ENCODE measurements at places on chromosomes 2 and 18.

DNA sequence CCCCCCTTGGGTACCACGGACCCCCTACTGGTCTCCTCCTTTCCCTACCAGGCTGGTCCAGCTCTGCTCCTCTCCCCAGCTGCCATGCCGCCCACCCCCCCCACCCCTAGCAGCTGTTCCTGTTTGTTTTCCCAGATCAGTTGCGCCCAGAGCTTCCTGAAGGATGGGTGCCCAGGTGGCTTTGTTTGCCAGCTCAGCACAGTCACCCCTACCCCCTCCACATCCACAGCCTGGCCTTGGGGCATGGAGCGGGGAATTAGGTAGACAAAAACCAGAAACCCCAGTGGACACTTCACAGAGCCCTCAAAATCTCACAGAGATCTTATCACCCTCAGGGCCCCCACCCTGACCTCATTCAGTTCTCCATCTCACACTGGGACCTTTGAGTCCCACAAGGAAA, 3.7 kb upstream of the CRYBA2 start:
- no peak for DNase-seq

- DNase-seq: no peak
These were observed 117.9 kb upstream of the SALL3 start for GRCh38 chr18:78861706-78862105.

DNA sequence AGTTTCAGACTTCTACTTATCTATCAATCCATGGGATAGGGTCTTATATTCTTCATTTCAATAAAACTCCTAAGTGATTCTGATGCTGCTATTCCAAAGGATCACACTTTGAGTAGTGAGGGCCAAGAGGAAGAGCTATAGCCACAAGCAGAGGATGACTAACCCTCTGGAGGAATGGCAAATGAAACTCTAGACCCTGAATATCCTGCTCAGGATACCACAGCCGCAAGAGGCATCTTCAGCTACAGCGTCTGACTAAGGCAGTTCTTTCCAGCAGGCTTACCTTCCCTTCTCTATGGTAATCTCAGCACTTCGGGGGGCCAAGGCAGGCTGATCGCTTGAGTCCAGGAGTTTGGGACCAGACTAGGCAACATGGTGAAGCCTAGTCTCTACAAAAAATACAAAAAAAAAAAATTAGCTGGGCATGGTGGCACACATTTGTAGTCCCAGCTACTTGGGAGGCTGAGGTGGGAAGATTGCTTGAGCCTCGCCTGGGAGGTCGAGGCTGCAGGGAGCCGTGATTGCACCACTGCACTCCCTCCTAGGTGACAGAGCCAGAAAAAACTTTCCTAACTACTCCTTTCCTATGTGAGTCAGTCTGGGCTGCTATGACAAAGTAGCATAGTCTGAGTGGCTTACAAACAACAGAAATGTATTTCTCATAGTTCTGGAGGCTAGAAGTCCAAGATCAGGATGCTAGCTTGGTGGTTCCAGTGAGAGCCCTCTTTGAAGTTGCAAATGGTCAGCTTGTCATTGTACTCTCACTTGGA, 371.9 kb downstream of the IRS1 start:
- DNase-seq: no peak

- DNase-seq: no peak
These were observed 387.6 kb downstream of the DCDC2C start for GRCh38 chr2:4090668-4091630.

DNA sequence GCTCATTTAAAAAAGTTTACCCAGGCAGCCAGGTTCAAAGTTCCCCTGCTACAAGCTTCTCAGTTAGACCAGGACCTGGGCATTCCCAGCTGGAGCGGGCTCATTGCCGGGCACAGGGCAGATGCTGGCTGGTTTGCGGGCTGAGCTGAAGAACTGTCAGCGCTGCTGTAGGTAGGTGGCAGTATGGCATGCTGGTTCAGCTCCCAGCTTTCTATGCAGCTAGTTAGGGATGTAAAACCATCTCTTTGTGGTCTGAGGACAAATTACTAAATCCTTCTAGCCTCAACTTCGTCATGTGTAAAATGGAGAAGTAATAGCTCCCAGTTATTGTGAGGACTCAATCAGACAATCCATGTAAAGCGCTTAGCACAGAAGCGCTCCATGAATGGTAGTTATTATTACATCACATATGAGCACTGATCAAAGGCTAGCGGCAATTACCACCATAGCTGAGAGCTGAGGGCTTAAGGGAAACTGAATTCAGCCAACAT, 2.4 kb upstream of the LDLRAD4 start:
- peak; percentile 66 for DNase-seq

- no peak for DNase-seq
These were observed 2.7 kb upstream of the HSBP1L1 start for GRCh38 chr18:79961527-79962291.

GRCh38 chr2:156481312-156481711, 45.1 kb downstream of the GPD2 start:
- no peak for DNase-seq

DNA sequence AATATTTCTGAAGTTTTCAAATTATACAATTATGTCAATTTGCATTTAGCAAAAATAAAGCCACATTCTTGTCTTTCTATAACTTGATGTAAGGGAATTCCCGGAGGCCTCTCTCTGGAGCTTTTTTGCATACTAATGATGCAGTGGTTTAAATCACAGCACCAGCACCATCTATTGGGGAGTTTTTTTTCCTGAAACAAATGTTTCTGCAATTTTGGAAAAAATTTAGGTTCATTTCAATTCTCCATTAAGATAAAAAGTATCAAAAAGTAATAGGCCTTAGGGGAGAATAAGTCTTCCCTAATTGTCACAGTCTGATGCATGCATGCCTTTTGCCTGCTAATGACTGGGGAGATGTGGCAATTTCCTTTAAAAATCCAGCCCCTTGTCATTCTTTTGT, 13.5 kb downstream of the CBLN2 start:
- DNase-seq: peak; percentile 56

GRCh38 chr18:24181806-24182205, 42.9 kb downstream of the CABYR start:
- DNase-seq: no peak

DNA sequence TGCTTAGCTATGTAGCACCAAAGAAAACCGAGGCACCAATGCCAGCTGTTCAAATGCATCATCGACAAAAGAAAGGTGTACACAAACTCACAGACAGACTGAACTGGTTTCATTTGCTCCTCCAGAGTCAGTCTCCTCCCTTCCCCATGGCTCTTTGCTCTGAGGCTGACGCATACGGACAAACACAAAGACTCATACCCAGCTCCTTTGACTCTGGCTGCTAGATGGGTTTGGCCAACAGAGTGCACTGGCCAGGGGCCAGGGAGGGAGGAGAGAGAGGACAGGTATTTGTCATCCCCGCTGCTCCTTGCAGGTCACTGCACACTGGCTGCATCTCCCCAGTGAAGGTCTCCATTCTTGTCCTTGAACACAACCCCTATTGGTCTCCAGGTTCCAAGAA, 40.7 kb downstream of the DNER start:
- no peak for DNase-seq

DNA sequence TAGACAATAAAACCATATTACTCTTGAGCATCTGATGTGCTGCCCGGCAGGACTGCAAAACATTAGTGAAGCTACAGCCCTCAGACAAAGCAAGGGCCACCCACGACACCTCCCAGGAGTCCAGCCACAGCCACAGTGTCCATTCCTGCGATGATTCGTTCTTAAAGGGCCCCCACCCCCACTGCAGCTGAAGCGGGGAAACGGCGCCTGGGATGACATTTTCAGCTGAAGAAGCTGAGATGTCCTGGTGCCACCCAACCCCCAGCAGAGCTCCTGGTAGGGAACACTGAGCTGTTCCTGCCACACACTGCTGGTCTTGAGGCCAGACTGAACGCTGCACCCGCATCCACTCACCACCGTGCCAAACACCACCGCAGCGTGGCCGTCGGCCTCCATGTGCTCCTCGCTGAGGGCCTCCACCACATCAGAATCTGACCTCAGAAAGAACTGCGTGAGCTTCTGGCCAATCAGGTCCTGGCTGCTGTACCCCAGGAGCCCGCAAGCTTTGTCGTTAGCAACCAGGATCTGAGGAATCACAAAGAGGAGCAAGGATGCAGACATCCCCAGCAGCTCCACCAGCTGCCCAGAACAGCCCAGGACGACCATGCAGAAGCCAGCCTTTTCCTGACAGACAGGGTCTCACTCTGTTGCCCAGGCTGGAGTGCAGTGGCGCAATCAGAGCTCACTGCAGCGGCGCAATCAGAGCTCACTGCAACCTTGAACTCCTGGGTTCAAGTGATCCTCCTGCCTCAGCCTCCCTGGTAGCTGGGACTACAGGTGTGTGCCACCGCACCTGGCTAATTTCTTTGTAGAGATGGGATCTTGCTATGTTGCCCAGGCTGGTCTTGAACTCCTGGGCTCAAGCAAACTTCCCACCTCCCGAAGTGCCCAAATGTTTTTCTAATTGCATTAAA, 9.5 kb downstream of the PASK start:
- no peak for DNase-seq

GRCh38 chr2:202035941-202036372, 2.3 kb downstream of the FZD7 start:
- no peak for DNase-seq

Measured in MM.1S (cell line).